ENCODE measurements at places on chromosomes 3 and 15. TPM values are rescaled to one million over a fixed set of nuclear protein-coding genes. Genes with fewer than 3 reads are reported as not detected.

DNA sequence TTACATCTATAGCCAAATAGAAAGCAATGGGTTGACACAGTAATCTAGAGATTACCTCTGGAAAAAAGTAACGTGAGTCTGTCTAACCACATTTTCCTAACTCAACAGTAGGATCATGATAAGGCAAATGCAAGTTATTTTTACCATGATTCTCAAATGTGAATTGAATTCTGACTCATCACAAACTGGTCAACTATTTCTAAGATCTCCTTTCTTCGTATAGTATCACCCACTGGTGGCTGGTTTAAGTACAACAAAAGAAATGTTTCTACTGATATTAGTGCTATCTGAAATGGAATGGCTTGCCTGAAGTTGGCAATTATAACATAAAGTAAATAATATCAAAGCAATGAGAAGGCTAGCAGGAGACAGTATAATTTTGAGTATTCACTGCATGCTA lies 102.2 kb downstream of the ABI3BP start:
- DNase-seq: no peak

- DNase-seq: no peak
Observed at GRCh38 chr3:171813897-171814460, 3.7 kb upstream of the PLD1 start.

DNA sequence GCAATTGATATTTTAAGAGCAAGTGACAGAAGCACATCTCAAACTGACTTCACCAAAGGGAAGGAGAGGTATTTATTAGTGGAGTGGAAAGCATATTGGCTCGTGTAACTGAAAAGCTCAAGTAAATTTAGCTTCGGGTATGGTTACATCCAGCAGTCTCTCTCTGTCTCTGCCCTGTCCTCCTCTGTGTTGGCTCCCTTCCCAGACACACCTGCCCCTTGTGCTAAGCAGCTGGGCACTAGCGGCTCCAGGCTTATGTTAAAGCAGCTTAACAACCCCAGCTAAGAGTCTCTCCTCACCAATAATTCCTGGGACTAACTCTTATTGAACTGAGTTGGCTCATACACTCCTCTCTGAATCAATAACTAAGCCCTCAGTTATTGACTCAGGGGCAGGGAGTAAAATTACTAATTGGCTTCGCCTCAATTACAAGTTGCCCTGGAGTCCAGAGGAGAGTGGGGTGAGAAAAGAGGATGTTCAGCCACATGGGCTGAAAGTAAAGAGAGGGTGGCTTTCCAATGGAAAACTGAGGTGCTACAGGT lies 12.8 kb upstream of the SH3BP5 start:
- DNase-seq: no peak

GRCh38 chr3:184156522-184156955 lies 1.4 kb downstream of the DVL3 start:
- no peak for DNase-seq

GRCh38 chr15:71447328-71448250 lies 332.3 kb downstream of the THSD4 start:
- no peak for DNase-seq

GRCh38 chr3:126108676-126109050 lies 24.7 kb upstream of the SLC41A3 start:
- no peak for DNase-seq

SLC28A1 gene
- total RNA-seq: not detected

SLC49A4 gene
- 2.3 TPM for total RNA-seq

FAM174B gene
- 3.9 TPM for total RNA-seq
